IPS DF 19.7 (cell line): ENCODE measurements at places on chromosomes 1 and 21.

DNA sequence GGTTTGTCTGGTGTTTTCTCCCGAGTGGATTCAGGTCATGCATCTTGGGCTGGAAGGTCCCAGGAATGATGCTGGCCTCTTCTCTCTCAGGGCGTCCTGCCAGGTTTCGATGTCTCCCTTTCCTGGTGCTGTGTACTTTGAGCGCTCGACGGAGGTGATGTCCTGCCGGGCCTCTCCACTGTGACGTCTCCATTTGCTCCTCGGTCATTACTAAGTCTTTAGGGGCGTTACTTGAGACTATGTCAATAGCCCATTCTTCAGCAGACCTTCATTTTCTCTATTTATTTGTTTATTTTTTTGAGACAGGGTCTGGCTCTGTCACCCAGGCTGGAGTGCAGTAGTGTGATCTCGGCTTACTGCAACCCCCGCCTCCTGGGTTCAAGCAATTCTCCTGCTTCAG is 37.2 kb upstream of the TNFRSF1B start:
- DNase-seq: no peak

- DNase-seq: no peak
Measured at GRCh38 chr1:208217781-208218180, 26.4 kb downstream of the PLXNA2 start.

DNA sequence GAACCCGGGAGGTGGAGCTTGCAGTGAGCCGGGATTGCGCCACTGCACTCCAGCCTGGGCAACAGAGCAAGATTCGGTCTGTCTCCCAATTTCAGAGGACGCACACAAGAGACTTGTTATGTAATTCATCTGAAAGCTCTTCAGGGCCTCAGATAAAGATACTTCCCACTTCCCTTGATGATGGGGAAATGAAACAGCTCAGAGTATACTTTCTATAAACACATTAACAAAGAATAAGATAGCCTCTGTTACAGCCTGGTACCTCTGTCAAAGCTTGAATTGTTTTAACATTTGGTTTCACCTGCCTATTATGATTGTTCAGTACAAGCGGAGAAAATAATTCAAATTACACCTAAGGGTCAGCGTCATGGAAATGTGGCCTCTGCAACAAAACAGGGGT is 622.9 kb upstream of the ADGRL4 start:
- DNase-seq: no peak

GRCh38 chr1:194279975-194280374 is 1093.6 kb upstream of the B3GALT2 start:
- no peak for DNase-seq

DNA sequence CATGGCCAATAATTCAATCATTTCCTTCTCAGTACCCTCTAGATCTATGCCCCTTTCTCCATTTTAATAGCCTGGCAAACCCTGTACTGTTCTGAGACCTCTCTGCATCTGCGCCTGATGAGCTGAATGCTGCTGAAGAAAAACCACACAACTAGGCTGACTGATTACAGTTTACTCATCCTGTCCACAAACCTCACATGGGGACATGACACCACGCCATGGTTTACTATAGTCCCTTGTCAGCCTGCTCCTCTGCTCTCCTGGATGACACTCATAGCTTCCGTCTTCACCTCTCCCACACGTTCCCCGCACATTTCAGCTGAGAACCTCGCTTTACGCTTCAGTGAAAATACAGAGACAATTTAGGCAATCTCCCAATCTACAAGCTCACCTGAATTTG is 59.7 kb downstream of the DESI2 start:
- DNase-seq: no peak

DNA sequence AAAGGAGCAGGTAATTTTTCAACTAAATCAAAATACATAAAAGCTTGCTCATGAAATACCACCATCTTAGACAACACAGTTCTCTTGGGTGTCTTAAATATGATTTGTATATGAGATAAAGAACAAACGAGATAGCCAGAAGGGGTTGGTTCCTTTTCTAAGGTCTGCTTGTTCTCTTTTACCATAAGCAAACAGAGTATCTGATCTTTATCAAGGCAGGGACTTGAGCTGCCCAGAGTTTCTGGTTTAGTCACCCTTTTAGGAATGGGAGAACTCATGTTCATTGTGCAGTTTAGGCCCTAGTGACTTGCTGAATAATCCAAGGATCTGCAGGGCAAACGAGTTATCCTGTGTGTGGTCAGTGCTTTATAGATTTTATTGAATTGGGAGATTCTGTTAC is 3.0 kb upstream of the SUCO start:
- no peak for DNase-seq

GRCh38 chr1:110734133-110734680 is 59.5 kb upstream of the KCNA3 start:
- no peak for DNase-seq

DNA sequence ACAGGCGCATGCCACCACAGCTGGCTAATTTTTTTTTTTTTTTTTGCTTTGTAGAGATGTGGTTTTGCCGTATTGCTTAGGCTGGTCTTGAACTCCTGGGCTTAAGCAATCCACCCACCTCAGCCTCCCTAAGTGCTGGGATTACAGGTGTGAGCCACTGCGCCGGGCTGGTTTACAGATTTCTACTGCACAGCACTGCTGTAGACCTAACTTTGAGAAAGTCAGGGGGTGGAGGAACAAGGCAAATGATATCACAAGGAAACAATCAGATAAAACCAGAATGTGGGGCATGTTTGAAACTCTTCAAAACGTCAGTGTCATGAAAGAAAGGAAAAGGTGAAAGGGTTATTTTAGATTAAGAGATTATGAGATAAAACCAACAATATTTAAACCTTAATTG is 45.3 kb downstream of the URB2 start:
- DNase-seq: no peak

DNA sequence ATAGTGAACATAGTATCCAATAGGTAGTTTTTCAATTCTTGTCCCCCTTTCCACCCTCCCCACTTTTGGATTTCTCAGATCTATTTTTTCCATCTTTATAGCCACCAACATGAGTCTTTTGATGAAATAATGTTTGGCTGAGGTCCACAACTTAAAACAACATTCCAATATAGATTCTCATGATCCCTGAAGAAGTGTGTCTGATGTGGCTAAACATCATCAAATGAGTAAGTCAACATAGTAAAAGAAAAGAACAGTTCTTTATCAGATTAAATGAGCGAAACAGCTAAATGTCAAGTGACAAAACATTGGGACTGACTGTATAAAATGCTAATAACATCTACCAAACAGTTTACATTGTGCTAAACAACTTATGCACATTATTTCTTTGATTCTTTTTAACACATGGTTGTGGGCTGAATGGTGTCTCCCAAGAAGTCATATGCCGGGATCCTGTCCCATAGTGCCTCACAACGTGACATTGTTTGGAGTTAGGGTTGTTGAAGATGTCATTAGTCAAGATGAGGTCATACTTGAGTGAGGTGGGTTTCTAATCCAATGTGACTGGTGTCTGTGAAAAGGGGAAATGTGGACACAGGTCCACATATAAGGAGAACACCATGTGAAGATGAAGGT is 453.6 kb downstream of the LTN1 start:
- DNase-seq: no peak

GRCh38 chr1:188782220-188782841 is 1695.3 kb downstream of the BRINP3 start:
- DNase-seq: peak; percentile 54

- no peak for DNase-seq
Measured at GRCh38 chr1:172497230-172497629, 35.7 kb upstream of the SUCO start.

GRCh38 chr1:201614262-201615015 is 75.5 kb downstream of the NAV1 start:
- DNase-seq: peak; percentile 20

- DNase-seq: no peak
Measured at GRCh38 chr1:177983482-177984135, 13.8 kb upstream of the SEC16B start.

- DNase-seq: no peak
Measured at GRCh38 chr1:200035397-200035955, 8.0 kb downstream of the NR5A2 start.

DNA sequence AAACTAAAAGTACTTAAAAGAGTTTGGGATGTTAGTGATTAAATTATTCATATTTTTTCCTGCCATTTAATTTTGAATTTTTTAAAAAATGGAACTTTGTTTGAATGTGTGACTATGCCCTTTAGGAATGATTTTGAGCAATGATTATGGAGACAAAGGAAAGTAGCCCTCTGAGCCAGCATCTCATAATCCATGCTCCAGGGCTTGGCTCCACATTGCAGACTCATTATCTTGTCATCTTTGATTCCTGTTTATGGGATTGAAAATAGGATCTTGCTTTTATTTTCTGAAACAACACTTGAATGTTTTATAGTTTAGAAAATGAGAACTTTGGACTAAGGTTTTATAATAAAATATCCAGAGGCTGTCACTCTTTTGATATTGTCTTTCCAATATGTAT is 14.5 kb downstream of the AXDND1 start:
- DNase-seq: no peak

- DNase-seq: no peak
Measured at GRCh38 chr1:208127792-208128529, 116.2 kb downstream of the PLXNA2 start.

GRCh38 chr21:45282283-45283034 is 5.2 kb downstream of the POFUT2 start:
- DNase-seq: no peak

DNA sequence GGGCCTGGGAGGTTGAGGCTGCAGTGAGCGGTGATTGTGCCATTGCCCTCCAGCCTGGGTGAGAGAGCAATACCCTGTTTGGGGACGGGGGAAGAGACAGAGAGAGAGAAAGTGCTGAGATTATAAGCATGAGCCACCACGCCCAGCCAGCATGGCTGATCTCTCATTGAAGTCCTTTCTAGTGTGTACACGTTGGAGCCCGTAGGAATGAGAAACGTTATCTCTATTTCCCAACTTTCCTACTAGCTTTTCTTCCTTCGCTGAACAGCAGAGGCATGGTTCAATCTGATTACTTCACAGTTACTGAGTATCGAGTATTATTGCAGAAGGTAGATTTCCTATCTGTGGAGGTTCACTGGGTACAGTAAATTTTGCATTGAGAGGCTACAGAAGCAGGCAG is 4.5 kb downstream of the PEX14 start:
- no peak for DNase-seq
